Activated CD4-positive, alpha-beta T cell treated with anti-CD3 and anti-CD28 coated beads, Interleukin-2, amount 10 ng/mL, durations not matched to agents 24 days and 14 days (primary cell): ENCODE measurements at places on chromosomes 2 and 18.

- H3K27me3 ChIP-seq = no peaks in the 10 kb centered on the region
- H3K27ac ChIP-seq = no peak overlapping the region
- DNase-seq = no peak
- H3K4me1 ChIP-seq = no peaks in the 10 kb centered on the region
These were observed 273.2 kb upstream of the RGPD4 start for GRCh38 chr2:107553539-107553938.

DNA sequence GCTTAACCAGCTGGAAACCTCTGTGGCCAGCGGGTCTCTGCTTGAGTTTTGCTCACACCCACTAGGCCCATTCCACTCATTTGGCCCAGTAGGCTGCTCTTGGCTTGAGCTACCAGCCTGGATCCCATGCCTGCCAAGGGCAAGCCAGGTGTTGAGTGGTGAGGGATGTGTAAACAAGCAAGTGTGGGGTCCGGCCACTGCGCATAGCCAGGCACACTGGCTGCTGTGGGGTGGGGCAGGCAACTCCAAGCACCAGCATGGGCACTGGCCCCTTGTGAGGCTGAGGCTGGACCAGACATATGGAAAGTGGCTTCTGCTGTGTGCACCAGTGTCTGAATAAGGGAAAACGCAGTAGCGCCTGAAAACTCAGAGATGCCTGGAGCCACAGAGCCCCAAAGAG, 732.7 kb downstream of the NR4A2 start:
- no peak overlapping the region for H3K4me3 ChIP-seq
- no peak overlapping the region for H3K27ac ChIP-seq
- no peaks in the 10 kb centered on the region for H3K4me1 ChIP-seq

- no peaks in the 10 kb centered on the region for H3K36me3 ChIP-seq
- H3K4me1 ChIP-seq = no peaks in the 10 kb centered on the region
- no peak for DNase-seq
- H3K27ac ChIP-seq = no peak overlapping the region
These were observed 71.1 kb upstream of the SNTG2 start for GRCh38 chr2:879540-879939.

GRCh38 chr2:157181234-157181633, 76.3 kb upstream of the GALNT5 start:
- no peaks in the 10 kb centered on the region for H3K36me3 ChIP-seq
- H3K4me1 ChIP-seq = peaks cover 7% of the 10 kb centered on the region
- H3K27ac ChIP-seq = no peak overlapping the region
- DNase-seq = no peak

DNA sequence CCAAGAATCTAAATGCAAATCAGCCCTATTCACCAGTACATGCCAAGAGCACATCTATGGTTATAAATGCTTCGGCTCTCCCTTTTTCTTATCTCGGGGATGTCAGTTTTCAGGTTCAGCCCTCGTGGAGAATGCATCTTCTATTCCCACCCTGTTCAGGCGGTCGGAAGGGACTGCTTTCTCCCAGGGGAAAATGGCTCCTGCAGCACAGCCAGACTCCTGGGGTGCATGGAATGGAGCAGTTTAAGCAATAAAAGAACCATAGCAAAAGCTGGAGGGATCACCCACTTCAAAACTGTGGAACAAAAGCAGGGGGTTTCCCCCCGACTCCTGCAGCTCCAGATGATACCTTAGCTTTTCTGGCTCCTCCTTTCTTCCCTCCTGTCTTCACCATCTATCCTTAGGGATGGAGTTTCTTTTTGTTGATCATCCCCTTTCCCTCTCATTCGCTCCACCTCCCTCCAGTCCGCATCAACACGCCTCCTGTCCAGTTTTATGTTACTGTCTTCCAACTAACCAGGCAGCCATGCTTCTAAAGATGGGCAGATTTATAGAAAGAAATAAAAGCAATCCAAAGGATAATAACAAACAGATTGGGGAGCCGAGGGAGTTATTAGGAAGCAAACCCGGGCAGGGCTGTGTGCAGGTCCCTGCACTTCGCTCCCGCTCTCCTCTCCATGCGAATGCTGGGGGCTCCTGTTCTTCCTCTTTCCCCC, 356.2 kb upstream of the SMIM21 start:
- H3K4me1 ChIP-seq = no peaks in the 10 kb centered on the region
- DNase-seq = no peak
- H3K27me3 ChIP-seq = peaks cover 2% of the 10 kb centered on the region
- H3K27ac ChIP-seq = no peak overlapping the region

GRCh38 chr2:104883357-104883756, 29.4 kb downstream of the POU3F3 start:
- no peaks in the 10 kb centered on the region for H3K36me3 ChIP-seq
- H3K27me3 ChIP-seq = peaks cover 18% of the 10 kb centered on the region
- no peak for DNase-seq
- no peak overlapping the region for H3K27ac ChIP-seq
- H3K4me3 ChIP-seq = no peak overlapping the region
- peaks cover 4% of the 10 kb centered on the region for H3K4me1 ChIP-seq

GRCh38 chr18:13051950-13052349, 60.8 kb downstream of the CEP192 start:
- H3K4me1 ChIP-seq = peaks cover 15% of the 10 kb centered on the region
- H3K4me3 ChIP-seq = no peak overlapping the region
- no peak for DNase-seq
- peak overlapping the region; percentile 43 for H3K27ac ChIP-seq

- H3K27ac ChIP-seq = peak overlapping the region; percentile 90
- DNase-seq = no peak
- no peaks in the 10 kb centered on the region for H3K27me3 ChIP-seq
- peaks cover 19% of the 10 kb centered on the region for H3K4me1 ChIP-seq
- peaks cover 34% of the 10 kb centered on the region for H3K36me3 ChIP-seq
These were observed 684 bp upstream of the ZCCHC2 start for GRCh38 chr18:62522178-62522503.

- H3K27me3 ChIP-seq = no peaks in the 10 kb centered on the region
- no peak overlapping the region for H3K27ac ChIP-seq
- H3K4me3 ChIP-seq = no peak overlapping the region
- peaks cover 10% of the 10 kb centered on the region for H3K4me1 ChIP-seq
- H3K36me3 ChIP-seq = peaks cover 5% of the 10 kb centered on the region
These were observed 90.2 kb downstream of the SMAD7 start for GRCh38 chr18:48860269-48861180.

DNA sequence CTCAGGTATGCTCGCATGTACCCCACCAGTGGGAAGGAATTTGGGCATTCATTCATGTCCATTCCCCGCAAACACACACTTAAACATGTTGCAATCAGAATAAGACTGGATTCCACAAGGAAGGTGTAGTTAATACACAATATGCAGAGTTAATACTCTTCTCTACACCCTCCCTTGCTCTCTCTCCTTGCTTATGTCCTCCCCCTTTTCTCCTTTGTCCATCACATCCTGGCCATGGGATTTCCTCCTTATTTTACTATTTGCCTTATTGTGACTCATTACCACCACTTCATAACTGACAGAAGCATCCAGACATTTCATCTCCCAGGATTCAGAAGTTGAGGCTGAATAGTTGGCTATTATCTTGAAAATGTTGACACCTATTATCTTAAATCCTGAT, 473.8 kb upstream of the SPHKAP start:
- H3K36me3 ChIP-seq = no peaks in the 10 kb centered on the region
- DNase-seq = no peak
- H3K4me1 ChIP-seq = no peaks in the 10 kb centered on the region
- no peak overlapping the region for H3K4me3 ChIP-seq

GRCh38 chr2:235779444-235779896, 285.6 kb downstream of the AGAP1 start:
- no peaks in the 10 kb centered on the region for H3K36me3 ChIP-seq
- no peak overlapping the region for H3K4me3 ChIP-seq
- peak; percentile 88 for DNase-seq
- H3K27me3 ChIP-seq = peaks cover 12% of the 10 kb centered on the region

DNA sequence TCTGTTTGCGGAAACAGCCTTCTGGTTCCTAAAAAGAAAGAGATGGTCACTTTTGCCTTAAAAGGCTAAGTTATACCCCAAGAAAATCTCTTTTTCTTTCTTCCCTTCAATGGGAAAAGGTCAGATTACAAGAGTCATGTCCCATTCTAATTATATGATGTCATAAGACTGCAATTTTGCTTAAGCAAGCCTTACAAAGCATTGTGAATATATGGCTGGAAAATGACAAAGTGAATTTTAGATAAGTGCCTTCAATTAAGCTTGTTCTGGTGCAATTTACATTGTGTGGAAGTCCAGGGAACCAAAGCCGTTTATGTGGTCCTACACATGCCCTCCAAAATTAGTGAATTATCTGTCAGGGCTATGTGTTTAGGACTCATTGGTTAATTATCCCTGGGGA, 7.6 kb upstream of the BMP10 start:
- H3K27ac ChIP-seq = no peak overlapping the region
- no peaks in the 10 kb centered on the region for H3K36me3 ChIP-seq
- peak; percentile 20 for DNase-seq
- H3K27me3 ChIP-seq = peaks cover 45% of the 10 kb centered on the region
- H3K4me1 ChIP-seq = no peaks in the 10 kb centered on the region

DNA sequence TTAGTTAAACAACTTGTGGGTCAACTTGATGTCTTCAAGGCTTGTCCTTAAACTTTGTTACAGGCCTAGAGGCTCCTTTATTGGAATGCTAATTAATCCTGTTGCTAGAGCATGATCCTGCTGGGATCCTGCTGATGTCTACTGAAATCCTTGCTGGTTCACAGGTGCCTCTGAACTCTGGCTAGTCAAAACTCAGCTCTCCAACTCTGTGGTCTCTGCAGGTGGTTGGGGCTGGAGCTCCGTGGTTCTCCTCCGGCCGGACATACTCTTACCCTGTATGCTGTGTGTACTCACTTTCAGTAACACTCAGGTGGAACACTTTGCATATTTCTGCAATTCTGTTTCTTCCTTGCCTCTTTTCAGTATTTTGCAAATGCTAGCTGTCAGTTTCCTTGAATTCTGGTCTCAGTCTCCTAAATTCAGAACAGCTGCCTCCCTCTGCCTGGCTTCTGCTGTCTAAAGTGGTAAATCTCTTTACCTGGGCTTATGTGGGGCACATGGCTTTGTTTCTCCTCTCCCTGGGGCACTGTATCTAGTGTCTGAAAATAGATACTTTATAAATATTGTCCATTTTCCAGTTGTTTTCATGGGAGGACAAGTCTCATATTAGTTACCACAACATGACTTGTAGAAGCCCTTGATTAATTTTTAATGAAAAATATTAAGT, 113.0 kb downstream of the ATP9B start:
- H3K4me3 ChIP-seq = no peak overlapping the region
- peaks cover 3% of the 10 kb centered on the region for H3K4me1 ChIP-seq
- no peak for DNase-seq
- no peak overlapping the region for H3K27ac ChIP-seq

GRCh38 chr2:78127424-78127823, 605.2 kb upstream of the LRRTM4 start:
- no peaks in the 10 kb centered on the region for H3K4me1 ChIP-seq
- no peak for DNase-seq
- H3K36me3 ChIP-seq = no peaks in the 10 kb centered on the region
- H3K27ac ChIP-seq = no peak overlapping the region
- H3K4me3 ChIP-seq = no peak overlapping the region

DNA sequence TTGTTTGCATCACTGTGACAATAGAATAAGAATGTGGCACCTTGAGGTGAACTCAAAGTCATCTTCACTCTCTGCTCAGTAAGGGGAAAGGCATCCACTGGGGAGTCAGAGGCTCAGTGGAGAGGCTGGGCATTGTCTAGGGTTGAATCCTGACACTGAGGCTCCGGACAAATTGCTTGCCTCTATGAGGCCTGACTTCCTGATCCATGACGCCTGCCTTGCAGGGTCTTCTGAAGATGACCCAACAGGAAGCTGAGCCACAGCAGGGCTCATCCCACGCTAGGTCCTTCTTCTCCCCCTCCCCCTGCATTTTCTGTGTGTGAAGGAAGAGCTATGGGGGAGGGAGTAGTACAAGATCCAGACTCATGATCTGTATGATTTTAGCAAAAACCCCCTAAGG, 265.1 kb downstream of the SH3BP4 start:
- DNase-seq = no peak
- H3K4me3 ChIP-seq = no peak overlapping the region
- no peaks in the 10 kb centered on the region for H3K4me1 ChIP-seq
- H3K36me3 ChIP-seq = no peaks in the 10 kb centered on the region

GRCh38 chr2:46337208-46337994, 40.2 kb downstream of the EPAS1 start:
- H3K36me3 ChIP-seq = no peaks in the 10 kb centered on the region
- H3K4me3 ChIP-seq = no peak overlapping the region
- H3K27me3 ChIP-seq = peaks cover 25% of the 10 kb centered on the region
- H3K27ac ChIP-seq = no peak overlapping the region

DNA sequence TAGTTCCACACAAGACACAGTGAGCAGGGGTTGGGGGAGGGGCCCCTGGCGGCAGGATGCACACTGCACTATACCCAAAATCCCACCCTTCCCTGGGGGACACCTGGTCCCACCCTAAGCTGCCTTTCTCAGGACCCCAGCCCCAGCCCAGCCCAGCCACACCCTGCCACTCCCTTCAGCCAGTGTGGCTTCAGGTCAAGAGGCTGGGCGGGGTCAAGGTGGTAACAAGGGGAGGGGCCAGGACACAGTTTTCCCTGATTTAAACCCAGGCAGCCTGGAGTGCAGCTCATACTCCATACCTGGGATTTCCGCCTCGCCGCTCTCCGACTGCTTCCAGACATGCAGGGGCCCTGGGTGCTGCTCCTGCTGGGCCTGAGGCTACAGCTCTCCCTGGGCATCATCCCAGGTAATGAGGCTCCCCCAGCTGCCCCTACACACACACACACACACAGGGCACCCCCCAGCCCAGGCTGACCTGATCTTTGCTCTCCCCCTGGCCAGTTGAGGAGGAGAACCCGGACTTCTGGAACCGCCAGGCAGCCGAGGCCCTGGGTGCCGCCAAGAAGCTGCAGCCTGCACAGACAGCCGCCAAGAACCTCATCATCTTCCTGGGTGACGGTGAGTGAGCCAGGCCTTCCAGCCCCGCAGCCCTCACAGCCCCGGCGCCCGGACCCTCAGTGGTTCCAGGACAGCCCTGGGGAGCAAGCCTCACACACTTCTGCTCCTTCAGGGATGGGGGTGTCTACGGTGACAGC, at the start of gene ALPG:
ALPG (plus strand) TSS at position 289 of the 755 bp plus-strand sequence; CDS start at position 340, 51 bp downstream.
- no peak for DNase-seq
- H3K4me3 ChIP-seq = no peak within 1 kb of the TSS
- H3K4me1 ChIP-seq = no peaks in the 10 kb centered on the region
- no peak within 1 kb of the TSS for H3K27ac ChIP-seq
- H3K27me3 ChIP-seq = peaks cover 10% of the 10 kb centered on the region
